ENCODE measurements at places on chromosomes 4 and X.

DNA sequence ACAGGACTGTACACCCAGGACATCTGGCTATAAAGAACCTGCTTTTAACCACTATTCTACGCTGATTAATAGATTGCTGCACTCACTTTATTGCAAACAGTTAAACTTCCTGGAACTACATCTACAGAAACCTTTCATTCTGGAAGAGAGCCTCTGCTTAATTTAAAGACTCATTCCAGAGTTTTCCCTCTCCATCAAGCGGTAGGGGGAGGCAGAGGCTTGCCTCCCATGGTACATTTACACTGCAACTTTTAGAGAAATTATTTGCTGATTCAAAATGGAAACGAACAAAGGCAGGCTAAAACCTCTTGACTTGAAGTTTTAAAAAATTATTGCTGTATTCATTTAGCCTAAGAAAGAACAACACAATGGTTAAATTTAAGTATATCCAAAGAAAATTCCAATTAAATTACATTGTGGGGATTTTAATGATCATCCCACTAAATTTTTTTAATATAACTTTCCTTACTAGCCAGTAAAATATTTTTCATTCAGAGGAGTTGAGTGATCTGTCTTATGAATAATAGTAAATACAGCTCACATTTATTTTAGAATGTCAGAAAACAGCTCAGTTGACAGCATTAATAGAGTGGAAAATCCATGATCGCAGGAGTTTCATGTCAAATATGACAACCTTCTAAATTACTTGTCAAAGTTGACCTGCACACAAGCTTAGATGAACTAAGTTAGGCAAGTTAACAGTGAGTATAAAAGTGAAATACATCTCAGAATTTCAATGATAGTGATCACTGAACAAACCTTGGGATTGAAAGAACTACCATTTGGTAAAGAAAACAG is 46.3 kb upstream of the PCDH10 start:
- no peak for DNase-seq

DNA sequence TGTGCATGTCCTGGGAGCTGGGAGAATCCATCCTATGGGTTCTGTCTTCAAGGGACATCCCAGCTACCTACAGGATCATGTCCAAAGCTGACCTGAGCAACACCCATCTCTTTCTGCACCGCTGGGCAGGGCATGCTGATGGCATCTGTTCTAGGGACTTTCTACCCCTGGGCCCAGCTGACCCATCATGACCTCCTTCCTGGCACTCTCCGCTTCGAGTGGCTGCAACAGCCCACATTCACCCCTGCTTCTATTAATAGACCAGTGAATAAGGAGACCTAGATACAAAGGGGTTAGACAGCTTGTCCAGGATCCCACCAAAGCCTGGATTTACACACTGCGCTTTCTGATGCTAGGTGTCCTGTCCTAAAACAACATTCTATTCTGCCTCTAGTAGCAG is 44.6 kb upstream of the GPR173 start:
- DNase-seq = no peak

- no peak for DNase-seq
Observed at GRCh38 chrX:131273011-131273410, 16.1 kb downstream of the IGSF1 start.

GRCh38 chrX:53723381-53723780 is 36.9 kb upstream of the HUWE1 start:
- no peak for DNase-seq

GRCh38 chr4:19700992-19701391 is 550.7 kb upstream of the SLIT2 start:
- peak; percentile 66 for DNase-seq

- no peak for DNase-seq
Observed at GRCh38 chr4:1495416-1496115, 89.3 kb upstream of the NKX1-1 start.

GRCh38 chrX:131827935-131828334 is 195.2 kb upstream of the STK26 start:
- no peak for DNase-seq

- DNase-seq = peak; percentile 14
Observed at GRCh38 chrX:12174358-12174757, 36.1 kb downstream of the FRMPD4 start.

GRCh38 chr4:80101071-80101791 is 28.2 kb upstream of the ANTXR2 start:
- no peak for DNase-seq

DNA sequence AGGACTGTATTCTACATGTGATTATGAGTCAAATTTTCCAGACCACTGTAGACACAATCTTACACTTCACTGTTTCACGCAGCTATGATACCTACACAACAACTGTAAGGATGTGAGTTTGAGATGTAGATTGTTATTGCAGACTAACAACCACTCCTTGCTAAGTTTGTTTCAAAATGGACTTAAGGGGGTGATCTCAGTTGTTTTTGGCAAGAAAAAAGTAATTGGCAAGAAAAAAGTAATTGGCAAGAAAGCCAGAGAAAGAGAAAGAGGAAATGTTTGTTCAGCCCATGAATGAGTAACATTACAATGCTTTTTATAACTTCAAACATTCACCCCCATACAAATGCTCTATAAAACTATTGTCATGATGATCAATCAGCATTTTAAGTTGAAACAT is 466.4 kb downstream of the DMD start:
- DNase-seq = no peak

- DNase-seq = no peak
Observed at GRCh38 chr4:89379511-89380044, 72.0 kb upstream of the GPRIN3 start.

GRCh38 chrX:107470198-107470597 is 20.7 kb downstream of the FRMPD3 start:
- no peak for DNase-seq

- DNase-seq = no peak
Observed at GRCh38 chr4:26174027-26174426, 146.8 kb upstream of the RBPJ start.

DNA sequence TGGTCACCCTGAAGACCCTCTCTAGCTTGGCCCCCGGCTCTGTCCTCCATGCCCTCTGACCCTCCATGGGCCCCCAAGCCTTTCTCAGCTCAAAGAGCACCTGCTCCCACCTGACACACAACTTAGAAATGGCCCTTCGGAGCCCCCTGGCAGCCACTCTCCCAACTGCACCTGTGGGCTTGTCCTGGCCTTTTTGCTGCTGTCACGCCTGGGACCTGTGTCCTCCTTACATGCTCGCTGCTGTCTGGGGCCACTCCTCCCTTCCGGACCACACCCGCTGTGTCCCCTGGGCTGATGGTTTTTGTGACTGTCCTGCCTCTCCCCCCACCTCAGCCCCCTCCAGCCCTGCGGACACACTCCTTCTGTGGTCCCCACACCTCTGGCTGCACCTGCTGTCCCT is 106.2 kb upstream of the AFAP1 start:
- no peak for DNase-seq

DNA sequence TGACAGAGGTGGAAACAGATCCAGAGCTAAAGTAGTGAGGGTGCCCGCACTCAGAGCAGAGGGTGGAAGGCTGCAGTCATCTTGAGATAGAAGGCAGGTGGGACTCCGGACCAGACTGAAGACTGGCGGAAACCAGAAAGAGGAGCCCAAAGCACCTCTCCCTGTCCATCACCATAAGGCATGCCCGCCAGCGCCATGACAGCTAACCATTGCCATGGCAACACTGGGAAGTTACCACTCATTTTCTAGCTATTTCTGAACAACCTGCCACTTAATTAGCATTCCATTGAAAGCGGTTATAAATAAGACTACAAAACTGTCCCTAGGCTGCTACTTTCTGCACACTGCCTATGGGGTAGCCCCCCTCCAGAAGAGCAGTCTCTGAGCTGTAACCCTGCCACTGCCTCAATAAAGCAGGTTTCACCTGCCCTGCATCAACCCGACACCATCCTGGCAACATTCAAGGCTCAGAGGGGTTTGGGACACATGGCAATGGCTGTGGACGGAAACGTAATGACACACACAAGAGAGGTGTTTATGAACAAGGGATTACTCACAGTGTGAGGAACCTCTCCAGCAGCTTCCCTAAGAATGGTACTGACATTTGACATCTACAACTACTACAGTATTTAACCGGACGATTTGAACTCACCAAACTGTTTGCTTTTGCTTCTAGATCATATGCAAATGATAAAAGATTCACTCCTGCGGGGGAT is 27.8 kb upstream of the FGFBP2 start:
- DNase-seq = no peak

DNA sequence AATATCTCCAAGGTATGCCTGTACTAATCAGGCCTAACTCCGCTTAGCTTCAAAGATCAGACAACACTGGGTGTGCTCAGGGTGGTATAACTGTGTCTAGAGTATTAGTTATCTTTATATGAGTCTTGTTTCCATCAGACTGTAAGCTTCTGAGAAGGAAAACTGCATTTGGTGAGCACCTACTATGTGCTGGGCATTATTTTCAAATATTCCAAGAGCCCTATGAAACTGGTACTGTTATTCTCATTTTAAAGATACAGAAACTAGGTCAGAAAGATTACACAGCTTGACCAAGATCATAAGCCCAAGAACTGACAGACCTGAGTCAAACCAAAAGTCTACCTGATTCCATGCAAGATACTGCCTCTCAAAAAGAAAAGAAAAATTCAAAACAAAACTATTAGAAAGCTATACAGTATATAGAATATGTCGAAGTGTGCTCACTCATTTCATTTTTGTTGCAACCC is 44.4 kb downstream of the LRBA start:
- no peak for DNase-seq

GRCh38 chrX:96314985-96315384 is 369.7 kb upstream of the DIAPH2 start:
- peak; percentile 79 for DNase-seq

- no peak for DNase-seq
Observed at GRCh38 chr4:154953691-154954090, 172.6 kb downstream of the RBM46 start.

GRCh38 chr4:109721033-109721432 is 8.8 kb downstream of the PLA2G12A start:
- DNase-seq = peak; percentile 72

GRCh38 chrX:117510453-117510852 is 606.2 kb downstream of the KLHL13 start:
- no peak for DNase-seq

GRCh38 chr4:151199319-151200190 is 77.4 kb upstream of the PRSS48 start:
- DNase-seq = no peak

DNA sequence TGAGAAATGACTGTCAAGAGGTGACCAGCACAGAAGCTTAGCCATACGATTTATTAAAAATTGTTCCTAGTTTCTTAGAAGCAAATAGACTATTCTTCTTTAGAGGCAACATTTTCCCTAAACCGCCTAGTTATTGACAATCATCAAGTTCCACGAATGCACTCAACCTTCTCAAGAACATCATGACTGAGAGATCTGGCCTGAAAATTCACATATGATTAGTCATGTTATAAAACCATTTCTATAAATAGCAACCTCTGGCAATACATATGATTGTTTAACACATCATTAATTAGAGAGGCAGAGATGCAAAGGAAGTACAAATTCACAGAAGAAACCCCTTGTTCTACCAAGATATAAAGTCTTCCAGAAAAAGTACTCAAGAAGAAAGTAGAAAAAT is 6.7 kb downstream of the NUP62CL start:
- DNase-seq = no peak

DNA sequence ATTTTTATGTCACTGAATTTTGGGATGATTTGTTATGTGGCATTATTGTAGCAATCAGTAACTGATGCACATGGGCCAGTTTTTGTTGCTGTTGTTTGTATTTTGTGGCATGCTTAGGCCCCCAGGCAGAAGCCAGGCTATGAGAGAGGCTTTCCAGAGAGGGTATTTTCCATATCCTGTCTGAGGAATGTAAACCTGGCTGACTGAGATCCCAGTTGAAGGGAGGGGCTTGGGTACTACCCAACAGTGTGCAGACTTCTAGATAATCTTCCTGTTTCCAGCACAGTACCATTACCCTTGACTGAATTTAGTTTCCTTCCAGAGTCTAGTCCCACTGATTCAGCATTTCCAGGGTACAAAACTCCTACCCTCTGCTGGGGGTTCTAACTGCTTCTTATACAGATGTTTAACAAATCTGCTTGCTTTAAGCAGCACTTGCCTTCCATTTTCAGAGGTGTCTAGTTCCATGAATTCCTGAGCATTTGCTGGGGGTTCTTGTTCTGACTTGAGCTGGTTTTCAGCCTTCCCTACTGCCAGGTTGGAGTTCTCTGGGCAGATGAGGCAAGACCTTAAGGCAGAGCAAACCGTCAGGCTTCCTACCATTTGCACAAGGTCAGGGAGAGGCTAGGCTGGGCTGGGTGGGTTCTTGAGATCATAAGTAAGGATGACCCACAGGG is 104.7 kb upstream of the EGFL6 start:
- no peak for DNase-seq

GRCh38 chrX:542179-542578 is 88.4 kb upstream of the SHOX start:
- DNase-seq = no peak

DNA sequence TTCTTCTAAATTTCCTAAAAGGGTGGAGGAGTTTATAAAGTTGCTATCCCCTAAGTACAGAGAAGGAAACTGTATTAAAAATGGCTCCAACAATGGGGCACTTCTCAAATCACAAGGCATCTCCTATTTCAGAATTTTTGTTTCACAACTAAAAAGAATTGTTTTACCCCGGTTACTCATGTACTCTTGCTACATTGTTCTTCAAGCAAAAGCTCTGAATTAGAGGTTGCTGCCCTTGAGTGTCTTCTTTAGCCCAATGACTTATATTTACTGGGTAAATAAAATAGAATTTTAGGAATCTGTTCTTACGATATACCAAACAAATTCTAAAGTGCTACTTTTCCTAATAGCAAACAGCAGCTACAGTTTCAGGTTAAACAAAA is 67.5 kb downstream of the PPEF2 start:
- DNase-seq = peak; percentile 42

DNA sequence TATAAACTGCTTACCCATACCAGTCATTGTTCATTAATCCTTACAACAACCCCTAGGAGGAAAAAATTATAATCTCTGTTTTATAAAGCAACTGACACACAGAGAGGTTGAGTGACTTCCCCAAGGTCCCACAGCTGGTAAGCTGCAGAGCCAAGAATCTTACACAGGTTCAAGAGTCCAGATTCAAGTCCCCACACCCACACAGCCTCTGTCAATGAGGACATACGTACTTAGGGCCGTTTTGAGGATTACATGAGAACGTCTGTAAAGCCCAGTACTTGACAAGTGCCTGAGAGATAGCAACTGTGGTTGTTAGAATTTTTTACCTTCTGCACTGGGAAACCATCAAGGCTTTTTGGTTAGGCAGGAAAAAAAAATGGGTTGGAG is 556 bp upstream of the SLC25A43 start:
- DNase-seq = peak; percentile 26

Measured in fibroblast of mammary gland (primary cell).